ENCODE measurements at places on chromosomes 6 and 20. TPM values are rescaled to one million over a fixed set of nuclear protein-coding genes. Genes with fewer than 3 reads are reported as not detected.

TSBP1 gene
- not detected for total RNA-seq

HFE gene
- 6.4 TPM for total RNA-seq

- no peaks in the 10 kb centered on the region for H3K4me1 ChIP-seq
- H3K27ac ChIP-seq: no peak overlapping the region
- peaks cover 3% of the 10 kb centered on the region for H3K27me3 ChIP-seq
Measured at GRCh38 chr6:159122453-159122852, 46.7 kb upstream of the FNDC1 start.

GRCh38 chr6:161830866-161831616, 557.2 kb upstream of the AGPAT4 start:
- H3K4me1 ChIP-seq: no peaks in the 10 kb centered on the region
- no peak overlapping the region for H3K4me3 ChIP-seq
- H3K27me3 ChIP-seq: no peaks in the 10 kb centered on the region
- H3K27ac ChIP-seq: no peak overlapping the region
- no peaks in the 10 kb centered on the region for H3K36me3 ChIP-seq

- H3K27me3 ChIP-seq: no peaks in the 10 kb centered on the region
- H3K27ac ChIP-seq: peak overlapping the region; percentile 69
- H3K36me3 ChIP-seq: no peaks in the 10 kb centered on the region
Measured at GRCh38 chr6:26571592-26572296, 25.0 kb upstream of the ABT1 start.

NKX2-4 gene
- not detected for total RNA-seq

- H3K4me1 ChIP-seq: no peaks in the 10 kb centered on the region
- no peaks in the 10 kb centered on the region for H3K27me3 ChIP-seq
- no peak overlapping the region for H3K27ac ChIP-seq
- DNase-seq: no peak
- H3K4me3 ChIP-seq: no peak overlapping the region
- no peaks in the 10 kb centered on the region for H3K36me3 ChIP-seq
Measured at GRCh38 chr6:98044151-98044561, 761.1 kb upstream of the MMS22L start.

DNA sequence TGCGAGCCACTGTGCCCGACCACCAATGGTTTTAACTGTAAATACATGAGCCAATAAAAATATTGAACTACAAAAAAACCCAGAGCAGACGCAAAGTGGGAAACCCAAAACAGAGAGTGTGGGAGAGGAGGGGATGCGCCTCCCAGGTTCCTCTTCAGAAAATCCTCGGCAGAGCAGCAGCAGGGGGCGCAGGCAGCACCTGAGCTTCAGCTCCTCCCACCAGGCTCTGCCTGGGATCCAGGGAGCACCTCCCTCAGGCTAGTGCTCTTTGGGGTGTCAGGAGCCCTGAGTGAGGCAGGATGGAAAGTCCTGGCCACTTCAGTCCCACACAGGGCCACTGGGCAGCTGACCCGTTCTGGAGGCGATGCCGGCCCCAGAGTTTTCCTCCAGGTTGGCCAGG, 536.9 kb upstream of the CDH4 start:
- H3K4me1 ChIP-seq: no peaks in the 10 kb centered on the region
- H3K4me3 ChIP-seq: no peak overlapping the region
- DNase-seq: no peak
- no peaks in the 10 kb centered on the region for H3K36me3 ChIP-seq
- no peaks in the 10 kb centered on the region for H3K27me3 ChIP-seq

DNA sequence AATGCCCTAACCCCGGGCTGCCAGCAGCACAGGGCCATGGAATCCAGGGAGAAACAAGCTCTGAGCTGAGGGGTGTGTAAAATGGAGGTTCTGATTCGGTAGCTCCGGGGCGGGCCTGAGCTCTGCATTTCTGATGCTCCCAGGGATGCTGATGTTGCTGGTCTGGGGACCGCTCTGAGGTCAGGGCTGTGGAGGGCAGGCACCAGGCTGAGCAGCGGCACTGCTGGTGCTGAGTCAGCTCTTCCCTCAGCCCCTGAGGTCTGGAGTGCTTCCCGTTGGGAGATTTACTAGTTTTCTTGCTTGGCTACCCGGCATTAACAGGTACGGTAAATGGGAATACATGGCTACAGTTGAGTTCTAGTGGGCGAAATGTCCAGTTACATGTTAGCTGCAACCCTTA, 18.6 kb upstream of the CST3 start:
- H3K36me3 ChIP-seq: no peaks in the 10 kb centered on the region
- H3K4me3 ChIP-seq: no peak overlapping the region
- no peak for DNase-seq
- H3K27me3 ChIP-seq: no peaks in the 10 kb centered on the region

POU5F1 gene
- total RNA-seq: under 0.01 TPM

DNA sequence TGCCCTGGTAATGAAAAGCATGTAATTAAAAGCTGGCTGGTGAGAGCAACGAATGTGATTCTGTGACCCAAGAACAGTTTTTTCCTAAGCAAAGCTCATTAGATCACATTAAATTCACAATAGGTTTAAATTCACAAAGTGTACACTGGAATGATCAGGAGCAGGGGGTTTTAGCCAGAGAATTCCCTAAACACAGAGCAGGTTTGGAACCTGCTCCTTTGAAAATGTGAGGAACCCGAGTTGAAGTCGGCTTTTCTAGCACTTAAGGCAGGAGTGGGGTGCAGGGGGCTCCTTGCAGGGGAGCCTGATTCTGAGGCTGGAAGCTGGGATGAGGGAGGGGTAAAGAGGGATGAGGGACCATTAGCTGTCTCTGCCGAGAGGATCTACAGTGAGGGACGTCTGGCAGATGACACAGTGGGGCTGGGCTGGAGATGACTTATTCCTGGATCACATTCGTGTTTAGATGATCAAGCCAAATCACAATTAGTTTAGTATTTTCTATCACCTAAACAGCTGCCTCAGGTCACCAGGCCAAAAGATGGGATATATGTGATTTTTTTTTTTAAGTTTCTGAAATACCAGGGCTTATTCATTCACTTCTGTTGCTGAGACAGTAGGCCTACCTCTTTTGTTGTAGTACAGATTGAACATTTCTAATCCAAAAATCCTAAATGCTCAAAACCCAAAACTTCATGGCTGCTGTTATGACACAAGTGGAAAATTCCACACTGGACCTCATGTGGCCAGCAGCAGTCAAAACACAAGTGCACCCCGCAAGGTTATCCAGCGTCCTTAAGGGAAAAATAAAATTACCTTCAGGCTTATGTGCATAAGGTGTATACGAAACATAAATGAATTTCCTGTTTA, 93.1 kb upstream of the HIVEP1 start:
- H3K27ac ChIP-seq: peak overlapping the region; percentile 79
- peak; percentile 13 for DNase-seq
- peaks cover 27% of the 10 kb centered on the region for H3K4me1 ChIP-seq
- H3K36me3 ChIP-seq: no peaks in the 10 kb centered on the region
- no peak overlapping the region for H3K4me3 ChIP-seq

- DNase-seq: no peak
- H3K4me1 ChIP-seq: peaks cover 6% of the 10 kb centered on the region
- peak overlapping the region; percentile 79 for H3K27ac ChIP-seq
- H3K27me3 ChIP-seq: no peaks in the 10 kb centered on the region
Measured at GRCh38 chr6:72824833-72825232, 203.0 kb downstream of the KCNQ5 start.

DNA sequence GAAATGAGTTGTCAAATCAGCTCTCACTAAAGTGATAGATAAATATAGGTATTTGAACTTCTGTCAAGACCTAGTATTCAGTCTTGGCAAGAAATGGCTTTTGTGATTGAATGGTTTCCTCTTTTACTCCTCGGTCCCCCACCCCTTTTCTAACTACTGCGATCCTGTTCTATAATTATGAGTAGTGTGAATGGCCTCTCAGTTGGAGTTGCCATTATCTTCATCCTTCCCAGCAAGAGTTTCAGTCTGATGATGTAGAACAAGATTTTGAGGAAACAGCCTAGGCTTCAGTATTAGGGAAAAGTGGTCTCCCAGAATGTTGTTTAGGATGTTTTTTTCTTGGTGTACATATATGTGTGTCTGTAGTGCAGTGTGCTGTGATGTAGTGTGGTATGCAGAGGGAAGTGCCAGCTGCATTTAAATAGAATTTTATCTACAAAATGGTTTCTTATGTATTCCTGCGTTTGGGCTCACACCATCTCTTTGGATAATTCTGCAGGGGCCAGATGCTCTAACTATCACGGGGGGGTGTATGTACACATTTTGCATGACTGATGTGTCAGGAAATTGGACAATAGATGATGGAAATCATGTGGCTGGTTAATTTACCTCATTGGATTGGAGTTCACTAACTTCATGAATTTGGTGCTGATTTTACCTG, 180.1 kb upstream of the MMS22L start:
- DNase-seq: no peak
- H3K4me1 ChIP-seq: no peaks in the 10 kb centered on the region
- H3K27ac ChIP-seq: no peak overlapping the region
- H3K36me3 ChIP-seq: no peaks in the 10 kb centered on the region

GJA10 gene
- not detected for total RNA-seq

DNA sequence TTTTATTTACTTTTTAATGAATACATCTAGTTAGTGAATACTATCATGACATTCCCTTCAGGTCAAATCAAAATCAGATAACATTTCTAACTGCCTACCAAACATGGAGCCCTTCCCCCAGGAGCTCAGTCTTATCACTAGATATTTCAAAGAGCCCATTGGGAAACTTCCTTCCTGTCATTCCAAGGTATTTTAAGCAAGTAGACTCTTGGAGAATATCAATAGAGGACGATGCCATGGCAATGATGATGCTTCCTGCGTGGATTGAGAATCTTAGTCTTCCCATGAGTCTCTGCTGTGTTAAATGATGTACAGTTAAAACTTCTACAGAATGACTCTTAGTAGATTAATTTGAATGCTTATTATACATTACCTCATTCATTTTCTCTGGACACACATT, 384.9 kb downstream of the CENPW start:
- peaks cover 8% of the 10 kb centered on the region for H3K4me1 ChIP-seq
- no peak for DNase-seq
- H3K27me3 ChIP-seq: no peaks in the 10 kb centered on the region
- no peaks in the 10 kb centered on the region for H3K36me3 ChIP-seq
- H3K27ac ChIP-seq: no peak overlapping the region

DNA sequence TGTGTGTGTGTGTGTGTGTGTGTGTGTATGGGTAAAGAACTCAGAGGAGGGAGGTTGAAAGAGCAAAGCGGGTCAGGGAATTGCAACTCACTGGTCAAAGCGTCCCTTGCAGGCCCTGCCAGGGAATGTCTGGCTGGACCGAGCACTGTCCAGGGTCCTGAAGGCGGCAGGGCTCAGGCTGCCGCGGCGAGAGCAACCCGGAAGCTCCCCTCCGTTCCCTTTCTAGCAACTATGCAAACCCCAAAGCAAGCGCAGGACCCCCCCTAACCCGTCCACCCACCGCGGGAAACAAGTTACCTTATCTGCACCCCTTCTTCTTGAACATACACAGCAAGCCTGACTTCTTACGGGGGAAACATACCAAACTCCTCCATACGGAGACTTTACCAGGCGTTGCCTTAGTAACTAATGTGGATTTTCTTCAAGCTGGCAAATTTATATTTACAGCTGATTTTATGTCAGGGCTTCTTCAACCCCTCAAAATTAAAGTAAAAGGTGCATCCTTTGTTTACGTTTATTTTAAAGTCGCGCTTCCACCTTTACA, 538 bp upstream of the GRM1 start:
- peaks cover 3% of the 10 kb centered on the region for H3K27me3 ChIP-seq
- no peaks in the 10 kb centered on the region for H3K36me3 ChIP-seq
- no peak overlapping the region for H3K27ac ChIP-seq
- peak; percentile 51 for DNase-seq

GRCh38 chr6:41216616-41217015, 11.5 kb upstream of the TREML4 start:
- no peaks in the 10 kb centered on the region for H3K36me3 ChIP-seq
- no peak for DNase-seq
- H3K4me1 ChIP-seq: no peaks in the 10 kb centered on the region
- no peak overlapping the region for H3K4me3 ChIP-seq
- no peak overlapping the region for H3K27ac ChIP-seq
- H3K27me3 ChIP-seq: no peaks in the 10 kb centered on the region

DNA sequence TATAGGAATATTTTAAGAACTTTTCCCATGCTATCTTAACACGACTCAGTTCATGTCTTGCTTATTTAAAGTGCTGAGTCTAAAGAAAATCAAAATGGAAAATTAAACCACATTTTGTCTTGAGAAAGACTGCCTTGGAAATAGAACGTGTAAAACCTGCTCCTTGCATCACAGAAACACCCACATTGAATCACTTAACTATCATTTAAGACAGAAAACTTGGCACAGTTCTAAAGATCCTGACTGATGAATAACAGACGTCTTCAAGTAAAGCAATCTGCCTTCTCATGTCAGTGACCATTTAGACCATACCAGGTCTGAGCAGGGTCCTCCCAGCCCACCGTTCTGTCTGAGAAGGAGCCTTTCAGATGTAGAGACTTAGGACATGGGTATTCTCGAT, 7.4 kb downstream of the PERP start:
- H3K27ac ChIP-seq: no peak overlapping the region
- DNase-seq: peak; percentile 48
- no peak overlapping the region for H3K4me3 ChIP-seq

DNA sequence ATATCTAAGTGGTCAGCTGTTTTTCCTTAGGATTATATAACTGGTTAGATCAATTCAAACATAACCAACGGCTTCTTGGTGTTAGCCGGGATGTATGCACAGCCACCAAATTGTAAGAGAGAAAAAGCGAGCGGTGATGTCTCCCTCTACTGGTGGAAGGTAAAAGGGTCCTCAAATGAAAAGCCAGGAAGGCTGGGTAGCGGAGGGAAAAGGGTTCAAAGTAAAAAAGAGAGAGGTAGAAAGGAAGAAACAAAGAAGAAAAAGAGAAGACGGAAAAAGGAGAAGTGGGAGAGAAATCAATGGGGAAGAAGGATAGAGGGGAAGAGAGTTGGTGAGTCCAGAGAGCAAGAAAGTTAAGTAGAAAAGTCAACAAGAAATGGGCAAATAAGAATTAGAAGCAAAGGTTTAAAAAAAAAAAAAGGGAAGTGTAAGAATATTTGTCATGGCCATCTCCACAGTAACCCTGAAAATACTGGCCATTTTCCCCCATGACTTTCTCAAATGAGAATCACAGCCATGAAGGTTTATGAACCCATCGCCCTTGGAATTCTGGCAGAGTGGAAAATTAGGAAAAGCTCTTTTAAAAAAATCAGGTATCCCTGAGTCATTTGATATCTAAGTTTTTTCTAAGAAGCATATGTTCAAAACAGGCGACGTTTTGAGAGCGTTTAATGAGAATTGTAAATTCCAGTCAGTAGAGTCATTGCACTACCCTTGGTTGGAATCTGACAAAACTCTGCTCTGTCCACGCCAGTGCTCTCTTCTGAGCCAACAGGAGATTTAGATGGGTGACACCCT, 155.6 kb upstream of the SNX9 start:
- no peaks in the 10 kb centered on the region for H3K27me3 ChIP-seq
- H3K4me3 ChIP-seq: no peak overlapping the region
- H3K4me1 ChIP-seq: peaks cover 6% of the 10 kb centered on the region
- no peak overlapping the region for H3K27ac ChIP-seq

DNA sequence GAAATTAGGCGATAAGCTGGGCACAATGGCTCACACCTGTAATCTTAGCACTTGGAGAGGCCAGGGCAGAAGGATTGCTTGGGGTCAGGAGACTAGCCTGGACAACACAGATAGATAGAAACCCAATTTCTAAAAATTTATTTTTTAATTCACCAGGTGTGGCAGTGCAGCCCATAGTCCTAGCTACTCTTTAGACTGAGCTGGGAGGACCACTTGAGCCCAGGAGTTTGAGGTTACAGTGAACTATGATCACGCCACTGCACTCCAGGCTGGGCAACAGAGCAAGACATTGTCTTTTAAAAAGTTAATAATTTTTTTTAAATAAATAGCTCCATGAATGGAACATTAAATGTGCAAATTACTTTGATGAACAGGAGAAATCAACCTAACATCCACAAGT, 8.2 kb downstream of the ZNF318 start:
- no peak overlapping the region for H3K4me3 ChIP-seq
- H3K36me3 ChIP-seq: peaks cover 3% of the 10 kb centered on the region
- H3K4me1 ChIP-seq: no peaks in the 10 kb centered on the region
- no peak overlapping the region for H3K27ac ChIP-seq
- no peak for DNase-seq
- no peaks in the 10 kb centered on the region for H3K27me3 ChIP-seq
